ENCODE measurements at places on chromosomes 1 and 21. TPM values are rescaled to one million over a fixed set of nuclear protein-coding genes. Genes with fewer than 3 reads are reported as not detected.

Gene FCRL4
- total RNA-seq: not detected

Gene GPA33
- total RNA-seq: not detected

Gene NEXN
- 10.9 TPM for total RNA-seq

Gene IL6R
- 1.3 TPM for total RNA-seq

Gene TNFAIP8L2
- total RNA-seq: not detected

Gene SLC26A9
- total RNA-seq: not detected

Gene LCE1F
- not detected for total RNA-seq

Gene ATP1A4
- total RNA-seq: not detected

Gene TRIM17
- 0.39 TPM for total RNA-seq

Gene ELAPOR1
- total RNA-seq: 0.13 TPM

Gene FCGR1A
- not detected for total RNA-seq

Gene PERM1
- not detected for total RNA-seq

Gene OR2AK2
- not detected for total RNA-seq

Gene CKS1B
- total RNA-seq: 135 TPM

Gene SYNC
- total RNA-seq: 2.4 TPM

Gene PCAT6
- 0.65 TPM for total RNA-seq

Gene TPTE
- total RNA-seq: not detected

Gene DNALI1
- 8.0 TPM for total RNA-seq

Gene CELA3B
- not detected for total RNA-seq

Gene PDPN
- 15.3 TPM for total RNA-seq

Gene ATP6V1G3
- not detected for total RNA-seq

Gene AK4
- total RNA-seq: 24.8 TPM

Gene LCE6A
- not detected for total RNA-seq

Gene SLC1A7
- total RNA-seq: not detected

Gene MAST2
- total RNA-seq: 11.7 TPM

Gene LAMC1
- 295 TPM for total RNA-seq

Gene VWA5B1
- not detected for total RNA-seq

Gene RNU1-2
- total RNA-seq: under 0.01 TPM

Gene CDA
- 1.9 TPM for total RNA-seq

Gene LCE3E
- total RNA-seq: not detected

Gene HTR6
- not detected for total RNA-seq

Gene CD5L
- not detected for total RNA-seq

Gene S100A7
- not detected for total RNA-seq

Gene SPRR3
- not detected for total RNA-seq

Gene MMP23B
- total RNA-seq: 90.0 TPM

Gene CFHR1
- total RNA-seq: not detected

Gene ZBTB8A
- total RNA-seq: 7.3 TPM

Gene PEAR1
- 14.0 TPM for total RNA-seq

Gene CASQ1
- total RNA-seq: not detected

Gene NAV1
- 56.2 TPM for total RNA-seq

Gene MAP3K21
- total RNA-seq: 0.78 TPM

Gene ICOSLG
- total RNA-seq: not detected

Gene FCRL2
- total RNA-seq: not detected
